RCC 7860 (cell line): ENCODE measurements at places on chromosomes 1 and 21.

DNA sequence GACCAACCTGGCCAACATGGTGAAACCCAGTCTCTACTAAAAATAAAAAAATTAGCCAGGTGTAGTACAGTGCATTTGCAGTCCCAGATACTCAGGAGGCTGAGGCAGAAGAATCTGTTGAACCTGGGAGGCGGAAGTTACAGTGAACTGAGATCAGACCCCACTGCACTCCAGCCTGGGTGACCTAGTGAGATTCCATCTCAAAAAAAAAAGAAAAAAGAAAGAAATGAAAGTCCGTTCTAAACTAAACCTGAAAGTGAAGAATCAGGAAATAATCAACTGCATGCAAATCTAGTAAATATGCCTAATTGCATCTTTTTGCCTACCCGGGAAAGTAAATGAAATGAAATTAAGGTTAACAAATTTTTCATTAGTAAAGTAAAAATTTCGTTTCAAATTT lies 99.6 kb downstream of the ZZZ3 start:
- no peak for DNase-seq

DNA sequence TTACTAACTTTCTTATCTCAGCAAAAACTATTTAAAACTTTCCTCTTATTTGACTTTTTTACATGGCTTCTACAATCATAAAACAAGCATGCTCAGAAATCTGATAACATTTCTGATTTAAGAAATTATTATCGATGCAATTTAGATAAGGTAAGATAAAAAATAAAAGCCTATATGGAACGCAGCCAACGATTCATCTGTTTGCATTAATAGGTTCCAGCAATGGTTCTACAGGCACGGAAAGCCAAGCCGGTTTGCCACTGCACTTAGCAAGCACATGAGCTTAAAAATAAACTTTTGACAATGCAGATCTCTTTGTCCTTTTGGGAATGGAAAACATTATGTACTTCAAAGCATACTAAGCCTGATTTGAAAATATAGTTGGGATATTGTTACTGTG lies 77.5 kb upstream of the KCNK2 start:
- DNase-seq: no peak

GRCh38 chr1:244887281-244887680 lies 22.9 kb upstream of the HNRNPU start:
- no peak for DNase-seq

GRCh38 chr1:54342288-54342687 lies 63.9 kb downstream of the SSBP3 start:
- no peak for DNase-seq

GRCh38 chr1:209569455-209570207 lies 13.9 kb upstream of the CAMK1G start:
- peak; percentile 51 for DNase-seq

- DNase-seq: no peak
These were observed 15.2 kb upstream of the AGO3 start for GRCh38 chr1:35915693-35916092.

- DNase-seq: no peak
These were observed 878.9 kb upstream of the CXADR start for GRCh38 chr21:16633831-16634459.

DNA sequence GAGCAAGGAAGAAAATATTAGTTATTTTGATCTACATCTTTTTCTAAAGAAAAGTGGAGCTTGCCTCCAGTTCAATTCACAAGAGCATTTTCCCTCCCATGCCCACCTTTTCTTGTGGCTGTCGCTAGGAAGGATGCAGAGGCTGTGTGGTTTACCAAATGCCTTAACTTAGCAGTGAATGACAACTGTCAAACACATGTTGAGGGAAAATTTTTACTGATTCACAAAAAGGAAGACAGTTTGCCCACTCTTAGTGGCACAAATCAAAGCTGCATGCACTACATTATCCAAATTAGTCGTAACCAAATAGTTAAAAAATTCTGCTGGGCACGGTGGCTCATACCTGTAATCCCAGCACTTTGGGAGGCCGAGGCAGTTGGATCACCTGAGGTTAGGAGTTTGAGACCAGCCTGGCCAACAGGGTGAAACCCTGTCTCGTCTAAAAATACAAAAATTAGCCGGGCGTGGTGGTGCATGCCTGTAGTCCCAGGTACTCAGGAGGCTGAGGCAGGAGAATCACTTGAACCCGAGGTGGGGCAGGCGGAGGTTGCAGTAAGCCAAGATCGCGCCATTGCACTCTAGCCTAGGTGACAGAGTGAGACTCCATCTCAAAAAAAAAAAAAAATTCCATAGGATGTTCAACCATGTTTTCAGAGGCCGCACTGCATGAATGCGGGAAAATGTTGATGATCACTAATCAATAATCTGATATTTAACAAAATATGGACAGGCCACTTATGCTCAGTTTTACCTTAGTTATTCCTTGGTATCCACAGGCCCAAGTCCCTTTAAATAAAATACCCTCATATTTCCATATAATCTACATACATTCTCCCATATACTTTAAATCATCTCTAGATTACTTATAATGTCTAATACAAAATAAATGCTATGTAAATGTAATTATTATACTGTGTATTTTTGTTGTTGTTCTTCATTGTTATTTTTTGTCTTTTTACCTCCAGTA lies 9.0 kb downstream of the COX20 start:
- DNase-seq: no peak

- DNase-seq: no peak
These were observed 110.0 kb upstream of the VANGL1 start for GRCh38 chr1:115531631-115532264.

DNA sequence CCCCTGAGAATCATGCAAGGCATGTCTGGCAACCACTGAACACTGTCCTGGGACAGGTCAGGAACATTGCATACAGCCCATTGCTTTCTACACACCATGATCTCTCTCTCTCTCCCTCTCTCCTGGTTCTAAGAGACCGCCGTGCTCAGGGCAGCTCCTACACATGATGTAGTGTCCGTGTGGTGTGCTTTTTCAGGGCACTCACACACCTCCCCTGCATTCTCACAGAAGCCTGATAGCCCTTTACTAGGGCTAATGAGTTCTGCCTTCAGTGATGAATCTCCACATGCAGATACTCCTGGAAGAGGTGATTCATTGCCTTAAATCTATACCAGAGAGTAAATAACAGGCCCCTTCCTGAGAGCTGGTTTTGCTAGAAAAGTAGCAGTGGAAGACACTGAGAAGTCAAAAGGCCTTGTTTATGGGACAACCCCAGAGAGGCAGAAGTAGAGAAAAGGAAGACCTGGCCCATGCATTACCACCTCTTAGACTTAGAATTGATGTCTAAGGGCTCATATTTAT lies 7.2 kb upstream of the OLFML2B start:
- no peak for DNase-seq

GRCh38 chr1:177568622-177569021 lies 397.9 kb downstream of the BRINP2 start:
- DNase-seq: no peak
